ENCODE measurements at places on chromosomes 7 and 10.

DNA sequence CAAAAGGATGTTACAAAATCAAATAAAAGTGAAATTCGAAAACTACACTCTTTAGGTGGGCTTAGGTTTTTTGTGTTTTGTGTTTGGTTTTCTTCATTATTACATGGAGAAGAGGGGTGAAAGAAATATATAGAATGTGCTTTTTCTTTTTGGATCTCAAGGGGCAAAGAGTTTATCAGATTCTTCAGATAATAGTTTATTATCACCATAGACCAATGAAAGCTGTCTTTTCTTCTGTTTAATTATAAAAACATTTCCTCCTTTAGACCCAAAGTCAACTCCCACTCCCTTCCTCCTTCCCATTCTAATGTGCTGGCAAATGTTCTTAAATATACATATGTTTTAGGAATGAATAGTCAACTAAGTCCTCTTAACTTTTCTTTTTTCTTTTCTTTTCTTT is 167.6 kb downstream of the AKR1D1 start:
- DNase-seq: no peak

DNA sequence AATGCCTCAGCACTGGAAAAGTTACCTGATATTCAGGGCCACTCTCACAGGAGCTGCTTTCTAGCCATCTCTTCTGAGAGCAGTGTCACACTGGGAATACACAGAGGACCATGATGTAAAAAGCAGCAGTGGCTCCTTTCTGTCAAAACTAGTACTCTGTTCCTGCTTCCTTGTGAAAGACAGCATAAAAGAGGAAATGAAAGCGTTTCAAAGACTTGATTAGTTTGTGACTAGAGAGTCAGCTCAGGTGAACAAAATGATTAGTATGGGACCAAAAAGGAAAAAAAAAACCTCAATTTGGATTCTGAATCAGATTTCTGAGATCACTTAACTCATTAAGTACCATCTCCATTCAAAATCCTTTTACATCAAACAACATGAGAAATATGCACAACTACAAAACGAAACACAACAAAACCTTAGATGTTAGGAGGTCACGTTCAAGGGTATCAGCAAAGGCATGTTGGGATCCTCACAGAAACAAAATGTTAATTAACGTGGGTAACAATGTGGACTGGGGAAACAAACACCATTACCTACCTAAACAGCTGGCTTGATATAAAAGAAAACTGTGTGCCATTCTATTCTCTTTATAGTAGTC is 103.7 kb downstream of the MACC1 start:
- peak; percentile 63 for DNase-seq

GRCh38 chr7:143419880-143420279 is 11.2 kb upstream of the EPHA1 start:
- no peak for DNase-seq

DNA sequence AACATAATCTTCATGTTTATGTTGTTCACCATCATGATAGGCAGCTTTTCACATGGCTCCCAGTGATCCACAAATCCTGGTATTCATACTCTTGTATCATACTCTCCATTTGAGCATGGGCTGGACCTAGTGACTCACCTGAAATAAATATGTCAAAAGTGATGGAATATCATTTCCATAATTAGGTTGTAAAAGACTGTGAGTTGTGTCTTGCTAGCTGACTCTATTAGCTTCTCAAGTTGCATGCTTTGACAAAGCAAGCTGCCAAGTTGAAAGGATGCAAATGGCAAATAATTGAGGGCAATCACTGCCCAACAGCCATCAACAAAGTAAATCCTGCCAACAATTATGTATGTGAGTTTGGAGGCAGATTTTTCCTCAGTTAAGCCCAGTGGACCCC is 300.4 kb downstream of the AHR start:
- no peak for DNase-seq

- DNase-seq: no peak
Observed at GRCh38 chr10:97564776-97565175, 7.8 kb upstream of the ANKRD2 start.

- no peak for DNase-seq
Observed at GRCh38 chr10:21976280-21976679, 27.2 kb downstream of the DNAJC1 start.

- DNase-seq: no peak
Observed at GRCh38 chr10:47071891-47072290, 160.7 kb downstream of the PTPN20 start.

GRCh38 chr10:122273966-122274545 is 3.0 kb downstream of the BTBD16 start:
- DNase-seq: no peak

DNA sequence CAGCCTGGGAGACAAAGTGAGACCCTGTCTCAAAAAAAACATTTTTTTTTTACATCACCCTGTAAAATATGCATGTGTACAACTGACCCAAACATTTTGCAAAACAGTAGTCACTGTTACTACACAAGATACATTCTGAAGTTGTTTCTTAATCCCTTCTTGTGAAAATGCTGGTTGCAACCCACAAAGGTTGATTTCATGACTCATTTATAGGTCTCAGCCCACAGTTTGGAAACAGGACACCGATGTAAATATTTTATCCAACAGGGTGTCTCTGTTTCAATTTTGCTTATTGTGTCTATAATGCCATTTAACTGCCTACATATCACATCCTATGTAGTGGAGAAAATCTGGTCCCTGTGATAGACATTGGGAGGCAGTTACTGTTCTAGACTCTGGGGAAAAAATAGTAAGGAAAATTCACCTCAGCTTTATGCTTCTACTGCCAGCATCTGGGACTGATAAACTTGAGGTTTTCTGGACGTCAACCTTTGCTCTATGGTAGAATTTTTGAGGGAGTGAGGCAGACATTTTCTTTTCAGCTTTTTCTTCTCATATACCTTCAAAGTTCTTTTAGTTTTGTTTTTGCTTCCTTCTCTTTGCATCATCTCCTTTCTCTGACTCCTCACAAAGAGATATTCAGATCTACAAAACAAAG is 1.6 kb upstream of the RAB19 start:
- DNase-seq: no peak

- no peak for DNase-seq
Observed at GRCh38 chr10:44995914-44996669, 4.6 kb upstream of the ZNF22 start.

- DNase-seq: no peak
Observed at GRCh38 chr10:96584035-96584434, 2.8 kb downstream of the TM9SF3 start.

DNA sequence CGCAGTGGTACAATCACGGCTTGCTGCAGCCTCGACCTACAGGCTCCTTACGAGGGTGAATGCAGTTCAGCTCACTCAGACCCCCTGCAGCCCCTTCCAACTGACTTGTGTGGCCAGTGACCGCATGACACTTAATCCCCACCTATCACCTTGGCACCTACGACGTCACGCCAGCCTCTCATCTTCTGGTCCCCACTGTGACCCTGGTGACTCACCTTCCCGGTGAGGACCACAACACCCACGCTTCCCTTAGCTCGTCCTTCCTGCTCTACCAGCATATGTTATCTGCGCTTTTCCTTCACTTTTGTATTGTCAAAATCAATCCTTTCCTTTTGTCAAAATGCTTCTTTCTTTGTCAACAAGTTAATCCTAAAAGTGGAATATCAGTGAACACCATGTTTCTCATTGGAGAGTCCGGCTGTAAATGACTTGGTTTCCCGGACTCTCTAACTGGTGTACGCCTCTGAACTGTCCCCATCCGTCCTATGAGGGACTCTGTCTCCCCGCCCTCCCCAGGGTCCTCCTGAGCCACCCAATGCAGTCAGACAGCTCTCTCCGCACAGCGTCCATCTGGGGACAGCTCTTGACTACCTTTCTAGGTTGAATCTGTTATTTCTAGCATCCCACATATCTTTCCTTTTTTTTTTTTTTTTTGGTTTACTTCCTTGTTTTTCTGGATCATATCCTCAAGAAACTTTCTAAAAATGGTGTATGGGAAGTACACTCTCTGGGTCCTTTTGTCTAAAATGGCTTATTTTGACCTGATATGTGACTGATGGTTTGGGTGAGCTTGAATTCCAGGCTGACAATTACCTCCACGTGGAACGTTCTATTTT is 37.3 kb downstream of the CFAP46 start:
- DNase-seq: no peak

GRCh38 chr10:97182288-97182990 is 3.3 kb downstream of the SLIT1 start:
- no peak for DNase-seq

DNA sequence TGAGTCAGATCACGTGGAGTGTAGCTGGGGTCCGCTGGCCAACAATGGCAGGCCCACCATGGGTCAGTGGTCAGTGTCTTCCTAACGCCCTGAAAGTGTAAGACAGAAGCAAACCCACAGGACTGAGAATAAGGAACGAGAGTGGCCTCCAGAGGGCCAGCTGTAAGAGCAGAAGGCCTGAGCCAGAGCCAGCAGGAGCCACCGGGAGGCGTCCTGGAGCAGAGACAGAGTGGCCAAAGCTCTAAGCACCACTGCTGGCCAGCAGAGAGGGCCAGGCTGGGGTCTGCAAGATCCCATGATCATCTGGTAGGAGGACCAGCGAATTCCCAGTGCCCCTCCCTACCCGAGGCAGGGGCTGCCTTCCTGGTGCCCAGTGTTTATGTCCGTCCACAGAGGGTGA is 9.2 kb downstream of the CCDC201 start:
- no peak for DNase-seq

DNA sequence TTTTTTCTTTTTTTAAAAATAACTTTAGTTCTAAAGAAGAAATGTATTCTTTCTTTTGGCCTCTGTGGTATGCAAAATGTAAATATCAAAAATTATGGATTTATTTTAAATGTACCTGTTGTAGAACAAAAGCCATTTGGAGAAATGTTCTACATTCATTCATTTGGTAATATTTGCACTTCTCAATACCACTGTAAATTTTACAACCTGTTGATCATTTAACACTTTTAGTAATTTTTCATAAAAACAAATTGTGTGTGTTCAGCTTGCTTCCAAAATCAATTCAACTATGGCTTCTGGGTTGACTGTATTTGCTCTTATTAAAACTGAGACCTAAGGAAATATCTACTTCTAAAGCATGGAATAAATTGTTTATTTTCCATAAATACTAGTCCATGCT is 2.3 kb upstream of the IGF2BP3 start:
- DNase-seq: no peak

DNA sequence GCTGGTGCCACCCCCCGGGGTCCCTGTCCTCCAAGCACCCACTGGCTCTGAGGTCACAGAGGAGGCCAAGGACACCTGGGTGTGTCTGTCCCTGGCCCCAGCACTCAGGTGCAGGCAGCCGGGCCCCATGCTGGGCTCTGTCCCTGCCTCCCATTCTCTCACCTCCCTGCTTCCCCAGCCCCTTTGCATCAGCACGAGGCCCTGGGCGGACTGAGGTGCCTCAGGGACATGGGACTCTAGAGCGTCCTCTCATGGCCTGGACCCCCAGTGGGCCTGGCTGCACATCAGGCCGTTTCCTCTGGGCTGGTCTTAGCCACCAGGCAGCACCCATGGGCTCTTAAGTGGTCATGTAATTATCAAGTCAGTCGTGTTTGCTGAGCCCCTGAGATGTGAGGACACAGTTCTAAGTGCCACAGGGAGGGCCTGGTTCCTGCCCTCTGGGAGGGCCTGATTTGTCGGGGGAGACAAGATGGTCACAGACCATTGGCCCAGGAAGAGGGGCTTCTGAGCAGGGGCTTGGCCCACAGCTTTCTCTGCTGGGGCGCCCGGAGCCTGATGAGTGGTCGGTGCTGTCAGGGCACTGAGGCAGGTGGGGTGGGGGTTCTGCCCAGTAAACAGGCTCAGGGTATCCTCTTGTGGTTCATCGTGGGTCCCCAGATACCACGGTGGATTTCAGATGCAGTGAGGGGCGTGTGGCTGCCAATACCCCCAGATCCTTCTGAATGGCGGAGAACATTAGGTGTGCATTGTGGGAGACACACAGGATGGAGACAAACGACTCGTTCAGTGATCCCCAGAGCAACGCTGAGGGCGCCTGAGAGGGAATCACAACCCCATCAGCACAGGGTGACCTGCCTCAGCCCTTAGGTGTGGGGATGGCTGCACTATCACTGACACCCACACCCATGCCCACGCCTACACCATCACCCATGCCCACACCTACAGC is 152.5 kb downstream of the WDR37 start:
- no peak for DNase-seq
